COLO829 (cell line): ENCODE measurements at places on chromosomes 6 and 20.

DNA sequence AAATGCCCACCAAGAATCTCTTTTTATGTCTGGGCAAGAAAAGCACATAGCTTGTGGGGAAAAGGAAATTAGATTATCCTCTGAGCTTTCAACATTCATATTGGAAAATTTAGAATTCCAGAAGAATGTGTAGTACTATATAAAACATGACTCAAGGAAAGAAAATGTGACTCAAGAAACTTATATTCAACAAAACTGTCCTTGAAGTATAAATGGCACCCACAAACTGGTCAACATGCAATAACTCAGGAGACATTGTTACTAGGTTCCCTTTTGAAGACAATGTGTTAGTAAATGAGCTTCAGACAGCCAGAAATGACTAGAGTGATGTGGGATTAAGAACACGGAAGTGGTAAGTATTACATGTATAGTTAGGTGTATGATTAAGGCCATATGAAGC, 26.1 kb upstream of the TINAG start:
- DNase-seq, result no peak

DNA sequence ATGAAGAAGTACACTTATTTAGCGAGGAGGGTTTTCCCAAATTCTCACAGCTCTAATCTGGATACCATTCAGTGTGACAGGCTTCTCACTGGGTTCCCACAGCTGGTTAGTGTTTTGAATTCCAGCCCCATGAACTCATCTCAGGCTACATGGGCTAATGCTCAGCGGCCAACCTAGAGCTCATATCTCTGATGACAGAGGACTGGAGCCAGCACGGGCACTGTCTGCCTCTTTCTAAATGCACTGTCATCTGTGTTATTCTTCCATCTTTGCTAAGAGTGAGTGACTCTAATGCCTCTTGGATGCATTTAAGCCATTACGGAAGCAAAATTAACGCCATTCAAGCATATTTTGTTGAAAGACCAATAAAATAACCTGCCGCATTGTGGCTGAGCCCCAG, 308.9 kb upstream of the JAG1 start:
- no peak for DNase-seq

- no peak for DNase-seq
Observed at GRCh38 chr6:152049502-152049901, 242.0 kb downstream of the ESR1 start.

DNA sequence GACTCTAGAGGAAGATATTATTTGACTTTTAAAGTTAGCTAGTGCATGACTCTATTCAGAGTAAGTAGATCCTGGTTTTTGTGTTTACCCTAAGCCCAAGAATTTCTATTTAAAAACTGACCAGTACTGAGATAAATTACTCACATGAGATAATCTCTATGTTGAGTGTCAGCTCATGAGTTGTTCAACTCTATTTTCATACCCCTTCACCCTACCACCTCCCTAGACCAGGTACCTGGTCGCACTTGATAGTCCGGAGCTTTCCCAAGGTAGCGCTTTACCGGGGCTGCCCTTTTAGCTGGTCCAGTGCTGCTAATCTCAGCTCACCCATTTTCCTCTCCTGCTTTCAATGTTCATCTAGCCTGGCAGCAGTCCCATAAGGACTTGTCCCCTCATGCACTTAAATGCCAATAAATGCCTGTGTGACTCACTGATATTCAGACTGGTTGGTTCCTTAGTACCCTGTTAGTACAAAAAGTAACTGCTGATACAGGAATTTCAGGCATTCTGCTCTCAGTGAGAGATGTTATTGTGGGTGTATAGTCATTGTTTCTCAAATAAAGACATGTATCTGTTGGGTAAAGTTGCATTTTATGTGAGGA, 503.9 kb downstream of the ADGRB3 start:
- no peak for DNase-seq

DNA sequence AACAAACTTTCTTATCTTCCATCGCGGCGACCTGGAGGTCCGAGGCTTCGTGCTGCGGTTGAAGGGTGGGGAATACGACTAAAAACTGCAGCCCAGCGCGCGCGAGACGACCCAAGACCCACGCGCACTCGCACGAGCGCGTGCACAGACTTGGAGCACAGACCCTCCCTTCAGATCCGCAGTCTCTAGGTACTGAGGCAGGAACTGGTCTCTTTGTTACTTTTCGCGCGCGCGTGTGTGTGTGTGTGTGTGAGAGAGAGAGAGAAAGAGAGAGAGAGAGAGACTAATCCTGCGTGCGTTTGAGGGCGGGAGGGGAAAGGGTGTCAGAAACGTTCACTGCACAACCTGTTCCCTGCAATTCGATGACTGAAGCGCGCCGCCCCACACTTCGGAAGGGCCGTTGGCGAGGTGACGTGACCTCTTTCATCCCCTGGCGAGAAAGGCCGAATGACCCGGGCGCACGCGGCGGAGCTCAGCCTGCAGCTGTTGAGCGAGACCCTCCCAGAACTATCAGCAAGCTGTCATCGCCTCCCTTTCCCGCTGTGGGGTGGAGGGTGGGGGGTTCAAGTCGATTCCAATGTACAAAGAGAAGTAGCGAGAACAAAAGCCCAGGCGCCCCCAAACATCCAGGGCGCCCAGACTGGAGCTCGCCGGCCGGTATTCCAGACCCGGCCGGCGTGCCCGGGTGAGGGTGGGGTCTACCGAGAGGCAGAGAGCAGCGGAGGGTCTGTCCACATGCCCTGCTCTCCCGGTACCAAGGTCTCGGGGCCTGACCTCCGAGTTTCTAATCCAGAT, 1.5 kb upstream of the TUBB2B start:
- DNase-seq, result no peak

DNA sequence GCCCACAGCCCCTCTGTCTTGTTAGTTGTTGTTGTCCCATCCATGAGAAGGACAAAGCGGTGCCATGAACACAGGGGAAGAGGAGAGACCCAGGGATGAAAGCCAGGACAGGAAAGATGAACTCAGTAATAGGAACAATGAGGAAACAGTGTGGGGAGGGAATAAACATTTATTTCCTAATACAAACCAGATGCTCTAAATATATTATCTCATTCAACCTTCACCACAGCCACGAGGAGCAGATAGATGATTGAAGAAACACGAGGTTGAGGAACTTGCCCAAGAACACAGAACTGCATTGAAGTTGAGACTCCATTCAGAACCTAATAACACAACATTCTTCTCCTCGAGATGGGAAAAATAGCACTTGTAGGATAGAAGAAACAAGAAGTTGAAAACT, 53.0 kb upstream of the AIG1 start:
- no peak for DNase-seq

DNA sequence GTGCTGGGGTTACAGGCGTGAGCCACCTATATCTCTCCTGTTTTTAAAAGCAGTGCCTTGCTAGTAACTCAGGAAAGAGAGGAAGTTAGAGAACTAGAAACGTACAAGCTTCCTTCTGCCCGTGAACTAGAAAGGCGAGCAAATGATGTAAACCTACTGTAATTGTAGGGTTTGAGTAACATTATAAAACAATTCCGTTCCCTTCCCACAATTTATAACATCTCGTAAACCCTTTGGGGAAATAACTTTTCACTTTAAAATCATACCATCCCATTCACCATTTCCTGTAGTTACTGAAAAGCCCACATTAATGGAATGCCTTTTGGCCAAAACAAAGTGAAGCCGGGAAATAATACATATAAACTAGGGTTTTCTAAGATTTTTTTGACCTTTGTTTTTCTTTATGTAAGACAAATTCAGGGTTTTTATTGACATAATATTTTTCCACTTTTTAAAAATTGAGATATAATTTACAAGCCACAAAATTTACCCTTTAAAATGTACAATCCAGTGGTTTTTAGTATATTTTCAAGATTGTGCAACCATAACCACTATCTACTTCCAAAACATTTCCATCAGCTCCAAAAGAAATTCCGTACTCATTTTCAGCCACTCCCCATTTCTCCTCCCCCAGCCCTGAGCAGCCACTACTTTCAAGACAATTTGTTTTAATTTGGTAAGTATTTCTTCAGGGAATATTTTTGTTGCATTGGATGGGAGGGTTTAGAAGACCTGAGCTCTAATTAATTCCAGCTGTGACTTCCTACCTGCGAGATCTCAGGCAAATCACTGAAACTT, 175.1 kb upstream of the PDE10A start:
- DNase-seq, result no peak

- DNase-seq, result peak; percentile 60
Observed at GRCh38 chr6:79630883-79631692, at the start of gene SH3BGRL2. TSS of gene SH3BGRL2 (plus strand) at chr6:79631329. CDS start at chr6:79631462, 133 bp downstream.

- DNase-seq, result peak; percentile 79
Observed at GRCh38 chr6:52512199-52512598, 64.7 kb downstream of the TRAM2 start.

GRCh38 chr6:7173843-7174503, 66.2 kb downstream of the RREB1 start:
- no peak for DNase-seq

GRCh38 chr20:63072991-63073737, 66.4 kb upstream of the BHLHE23 start:
- no peak for DNase-seq

- DNase-seq, result no peak
Observed at GRCh38 chr6:21111093-21111725, 482.3 kb upstream of the SOX4 start.

DNA sequence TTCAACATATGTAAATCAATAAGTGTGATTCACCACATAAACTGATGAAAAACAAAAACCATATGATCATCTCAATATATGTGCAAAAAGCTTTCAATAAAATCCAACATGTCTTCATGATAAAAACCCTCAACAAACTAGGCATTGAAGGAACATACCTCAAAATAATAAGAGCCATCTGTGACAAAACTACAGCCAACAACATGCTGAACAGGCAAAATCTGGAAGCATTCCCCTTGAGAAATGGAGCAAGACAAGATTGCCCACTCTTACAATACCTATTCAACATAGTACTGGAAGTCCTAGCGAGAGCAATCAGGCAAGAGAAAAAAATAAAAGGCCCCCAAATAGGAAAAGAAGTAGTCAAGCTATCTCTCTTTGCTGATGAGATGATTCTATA, 76.5 kb downstream of the OTOR start:
- no peak for DNase-seq

DNA sequence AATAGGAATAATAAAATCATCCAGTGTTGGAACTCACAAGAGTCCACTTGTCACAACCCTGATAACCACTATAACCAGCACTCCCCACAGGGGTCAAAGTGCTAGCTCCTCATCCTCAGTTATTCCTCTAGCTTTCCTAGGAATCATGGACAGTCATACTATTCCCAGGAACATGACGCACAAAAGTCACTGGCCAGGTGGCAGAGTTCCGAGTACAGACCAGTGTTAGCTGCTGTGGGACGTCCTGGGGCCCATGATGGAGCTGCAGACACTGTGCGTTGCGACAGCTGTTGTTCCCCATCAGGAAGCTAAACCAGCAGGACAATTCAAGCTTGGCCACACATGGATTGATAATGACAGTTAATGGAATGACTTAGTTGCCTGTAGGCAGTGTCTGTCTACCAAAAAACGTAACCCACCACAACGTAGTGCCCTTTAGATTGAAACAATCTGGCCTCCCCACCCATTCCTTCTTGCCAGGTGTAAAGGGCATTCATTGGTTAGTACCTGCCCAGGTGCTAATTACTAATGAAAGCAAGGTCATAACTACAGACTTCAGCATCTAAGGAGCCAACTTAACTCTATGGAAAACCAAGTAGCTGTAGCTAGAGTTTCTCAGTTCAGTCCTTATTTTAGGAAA, 17.4 kb downstream of the EZR start:
- DNase-seq, result no peak

DNA sequence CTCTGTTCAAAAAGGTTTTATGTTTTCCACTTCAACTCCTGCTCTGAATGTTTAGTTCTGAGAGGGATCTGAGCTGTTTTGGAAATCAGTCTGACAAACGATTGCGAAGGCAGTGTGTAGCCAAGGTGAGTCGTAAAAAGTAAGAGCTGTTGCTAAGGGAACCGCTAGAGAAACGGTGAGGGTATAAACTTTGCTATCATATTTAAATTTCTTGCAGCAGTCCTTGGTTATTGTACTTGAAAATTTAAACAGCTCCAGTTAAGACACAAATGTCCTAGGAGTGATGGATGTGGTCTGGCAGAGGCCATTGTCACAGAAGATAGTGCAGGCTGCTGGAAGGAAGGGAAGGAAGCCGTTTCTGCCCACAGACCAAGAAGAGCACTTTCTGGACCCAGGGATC, 64.9 kb upstream of the CITED2 start:
- no peak for DNase-seq

DNA sequence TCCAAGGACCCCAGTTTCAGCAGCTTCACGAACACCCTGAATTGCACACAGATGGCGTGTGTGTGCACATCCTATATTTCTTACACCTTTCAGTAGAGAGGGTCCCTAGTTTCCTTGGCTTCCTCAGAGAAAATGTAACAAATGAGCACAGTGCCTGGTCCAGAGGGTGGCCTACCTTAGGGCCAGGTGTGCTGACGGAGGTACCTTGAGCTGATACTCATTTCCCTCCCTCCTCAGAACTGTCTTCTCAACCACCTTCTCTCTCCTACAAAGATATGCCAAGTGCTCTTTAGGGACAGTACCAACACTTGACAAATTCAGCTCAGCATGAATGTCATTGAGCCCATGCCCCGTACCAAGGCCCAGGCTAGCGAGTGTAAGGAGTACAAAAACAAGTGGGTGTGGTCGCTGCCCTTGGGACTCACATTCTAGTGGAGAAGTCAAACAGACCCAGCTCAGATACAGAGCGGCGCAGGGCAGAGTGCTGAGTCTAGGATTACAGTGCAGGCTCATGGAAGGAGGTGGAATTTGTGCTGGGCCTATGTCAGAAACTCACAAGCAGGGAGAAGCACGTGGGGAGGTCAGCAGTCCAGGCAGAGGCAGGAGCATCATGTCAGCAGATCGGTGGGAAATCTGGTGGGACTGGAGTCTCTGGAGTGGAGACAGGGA, 9.6 kb upstream of the BPHL start:
- DNase-seq, result no peak

GRCh38 chr6:113083947-113084346, 736.8 kb downstream of the RFPL4B start:
- DNase-seq, result no peak

GRCh38 chr6:6508643-6509042, 79.9 kb upstream of the LY86 start:
- DNase-seq, result no peak

DNA sequence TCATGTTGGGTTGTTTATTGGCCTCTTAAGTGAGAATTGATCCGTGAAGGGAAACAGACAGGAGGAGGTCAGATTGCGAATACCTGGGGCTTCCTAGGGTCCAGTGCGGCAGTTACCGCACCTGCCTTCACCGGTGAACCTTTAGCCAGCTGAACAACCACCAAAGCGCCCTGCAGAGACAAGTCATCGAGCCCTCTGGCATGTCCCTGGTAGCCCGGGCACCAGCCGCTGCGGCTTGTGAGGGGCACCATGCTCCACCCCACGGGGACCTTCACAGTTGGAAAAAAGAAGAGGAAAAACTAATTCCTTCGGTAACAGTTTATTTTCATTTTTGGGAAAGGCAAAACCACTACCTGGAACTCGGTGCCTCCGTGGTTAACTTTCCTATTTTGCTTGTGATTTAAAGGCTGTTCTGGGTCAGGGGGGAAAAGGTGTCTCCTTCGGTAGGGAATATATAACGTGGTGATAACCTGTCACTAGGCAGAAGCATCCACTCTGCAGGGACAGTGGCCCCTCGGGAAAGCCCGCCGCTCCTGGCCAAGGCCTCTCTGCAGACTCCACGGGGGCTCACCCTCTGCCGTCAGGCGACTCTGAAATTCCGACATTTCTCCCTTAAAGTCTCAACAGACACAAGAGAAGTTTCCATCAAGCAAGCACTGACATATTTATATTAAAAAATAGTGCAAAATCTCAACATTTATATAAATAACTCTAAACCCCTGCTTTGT, 30.7 kb upstream of the ZBP1 start:
- no peak for DNase-seq

GRCh38 chr20:24619212-24619611, 149.8 kb downstream of the SYNDIG1 start:
- DNase-seq, result no peak
